ENCODE measurements at places on chromosomes 3 and 15. TPM values are rescaled to one million over a fixed set of nuclear protein-coding genes. Genes with fewer than 3 reads are reported as not detected.

Gene P2RY1
- total RNA-seq, result 0.28 TPM

Gene PARP15
- total RNA-seq, result not detected

Gene FILIP1L
- total RNA-seq, result 2.4 TPM

Gene TEX9
- total RNA-seq, result 6.3 TPM

Gene SLC6A1
- total RNA-seq, result not detected

Gene FBXO40
- total RNA-seq, result not detected

DNA sequence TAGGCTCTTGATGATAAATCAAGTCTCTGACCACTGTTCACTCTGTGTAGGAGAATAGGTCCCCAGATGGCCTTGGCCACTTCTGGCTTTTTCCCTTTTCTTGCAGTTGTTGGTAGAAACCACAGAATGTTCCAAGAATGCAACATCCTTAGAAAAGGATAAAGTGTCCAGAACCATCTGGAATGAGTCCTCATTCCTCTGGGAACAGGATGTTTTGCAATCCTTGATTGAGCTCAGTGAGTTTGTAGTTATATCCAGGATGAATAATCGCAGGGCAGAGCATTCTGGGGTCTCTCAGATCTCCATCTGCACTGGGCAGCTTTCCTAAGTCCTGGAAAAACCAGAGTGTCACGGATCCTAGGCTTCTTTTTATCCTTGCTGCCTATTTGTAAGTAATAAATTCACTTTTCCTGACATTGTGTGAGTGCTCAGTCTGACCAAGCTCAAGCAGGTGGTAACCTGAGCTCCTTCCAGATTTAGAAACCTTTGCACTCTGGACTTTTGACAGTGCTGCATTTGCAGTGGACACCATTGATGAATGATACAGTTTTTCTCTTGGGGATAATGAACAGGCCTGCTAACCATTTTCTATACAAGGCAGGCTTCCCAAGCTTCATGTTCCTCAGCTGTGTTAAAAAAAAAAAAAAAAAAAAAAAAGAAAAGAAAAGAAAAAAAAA is 1028.6 kb downstream of the OTOL1 start:
- H3K27me3 ChIP-seq, result no peaks in the 10 kb centered on the region
- peak; percentile 67 for DNase-seq
- no peaks in the 10 kb centered on the region for H3K4me1 ChIP-seq

GRCh38 chr15:82165948-82166376 is 96.6 kb downstream of the EFL1 start:
- H3K27ac ChIP-seq, result no peak overlapping the region
- no peak overlapping the region for H3K4me3 ChIP-seq
- peaks cover 20% of the 10 kb centered on the region for H3K36me3 ChIP-seq
- H3K4me1 ChIP-seq, result no peaks in the 10 kb centered on the region
- H3K27me3 ChIP-seq, result no peaks in the 10 kb centered on the region

DNA sequence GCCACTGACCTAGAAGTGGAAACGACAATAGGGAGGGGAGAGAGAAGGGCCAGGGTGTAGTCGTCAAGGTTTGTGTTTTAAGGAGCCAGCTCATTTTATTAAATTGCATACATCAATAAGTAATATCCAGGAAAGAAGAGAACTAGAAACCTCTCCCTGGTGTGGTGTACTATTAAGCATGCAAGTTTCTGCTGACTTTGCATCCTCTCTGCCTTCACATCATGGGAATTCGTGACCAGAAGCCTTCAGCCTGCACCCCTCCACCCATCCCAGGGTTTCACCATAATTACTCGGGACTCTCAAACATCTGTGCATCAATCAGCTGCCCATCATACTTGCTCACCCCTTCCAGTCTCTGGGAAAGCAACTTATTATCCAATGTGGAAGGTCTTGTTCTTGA is 70.9 kb upstream of the UBE3A start:
- H3K4me3 ChIP-seq, result no peak overlapping the region
- H3K36me3 ChIP-seq, result no peaks in the 10 kb centered on the region
- no peaks in the 10 kb centered on the region for H3K27me3 ChIP-seq
- H3K27ac ChIP-seq, result no peak overlapping the region
- H3K4me1 ChIP-seq, result no peaks in the 10 kb centered on the region

- H3K4me1 ChIP-seq, result no peaks in the 10 kb centered on the region
- no peak for DNase-seq
- H3K36me3 ChIP-seq, result no peaks in the 10 kb centered on the region
Measured at GRCh38 chr3:19877656-19878055, 56.4 kb downstream of the EFHB start.

GRCh38 chr3:158672215-158673176 is at the start of gene LXN:
Gene LXN (minus strand): TSS chr3:158672648. CDS start chr3:158672478, 170 bp downstream.
- peaks cover 33% of the 10 kb centered on the region for H3K36me3 ChIP-seq
- no peaks in the 10 kb centered on the region for H3K27me3 ChIP-seq
- peaks cover 16% of the 10 kb centered on the region for H3K4me1 ChIP-seq
- peak within 1 kb of the TSS; percentile 87 for H3K27ac ChIP-seq
- peak; percentile 92 for DNase-seq

DNA sequence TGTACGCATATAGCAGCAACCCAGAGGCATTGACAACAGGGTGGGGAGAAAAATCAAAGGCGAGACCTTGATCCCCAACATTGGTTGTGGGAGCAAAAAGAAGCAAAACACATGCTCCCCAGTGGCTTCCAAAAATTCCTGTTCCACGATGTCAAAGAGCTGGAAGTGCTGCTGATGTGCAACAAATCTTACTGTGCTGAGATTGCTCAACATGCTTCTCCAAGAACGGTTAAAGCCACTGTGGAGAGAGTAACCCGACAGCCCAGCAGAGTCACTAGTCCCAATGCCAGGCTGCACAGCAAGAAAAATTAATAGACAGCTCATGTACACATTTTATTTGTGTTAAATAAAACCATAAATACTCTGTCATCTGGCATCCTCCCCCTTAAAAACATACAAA is 179.9 kb upstream of the PFN2 start:
- no peaks in the 10 kb centered on the region for H3K36me3 ChIP-seq
- H3K27ac ChIP-seq, result no peak overlapping the region
- H3K27me3 ChIP-seq, result no peaks in the 10 kb centered on the region
- no peak for DNase-seq
- H3K4me3 ChIP-seq, result no peak overlapping the region

DNA sequence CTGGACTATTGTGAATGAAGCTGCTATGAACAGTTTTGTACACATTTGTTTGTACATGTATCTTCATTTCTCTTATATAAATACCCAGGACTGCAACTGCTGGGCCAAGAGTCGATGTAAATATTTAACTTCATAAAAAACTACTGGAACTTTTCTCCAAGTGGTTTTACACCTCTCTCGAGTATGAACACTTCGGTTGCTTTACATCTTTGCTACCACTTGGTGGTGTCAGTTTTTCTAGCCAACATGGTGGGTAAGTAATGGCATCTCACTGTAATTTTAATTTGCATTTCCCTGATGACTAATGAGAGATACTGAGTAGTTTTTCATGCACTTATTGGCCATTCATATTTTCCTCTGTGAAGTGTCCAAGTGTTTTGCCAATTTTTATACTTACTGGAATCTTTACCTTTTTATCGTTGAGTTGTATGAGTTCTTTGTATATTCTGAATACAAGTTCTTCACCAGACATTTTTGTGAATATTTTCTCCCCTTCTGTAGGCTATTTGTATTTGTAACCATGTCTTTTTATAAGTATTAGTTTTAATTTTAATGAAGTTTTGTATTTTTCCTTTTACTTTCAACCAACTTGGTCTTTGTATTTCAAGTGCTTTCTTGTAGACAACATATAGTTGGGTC is 44.4 kb downstream of the PCOLCE2 start:
- DNase-seq, result peak; percentile 72
- no peak overlapping the region for H3K4me3 ChIP-seq
- no peaks in the 10 kb centered on the region for H3K27me3 ChIP-seq
- no peaks in the 10 kb centered on the region for H3K4me1 ChIP-seq

- no peak for DNase-seq
- peaks cover 5% of the 10 kb centered on the region for H3K4me1 ChIP-seq
- no peaks in the 10 kb centered on the region for H3K27me3 ChIP-seq
Measured at GRCh38 chr3:41129731-41130130, 69.6 kb upstream of the CTNNB1 start.

DNA sequence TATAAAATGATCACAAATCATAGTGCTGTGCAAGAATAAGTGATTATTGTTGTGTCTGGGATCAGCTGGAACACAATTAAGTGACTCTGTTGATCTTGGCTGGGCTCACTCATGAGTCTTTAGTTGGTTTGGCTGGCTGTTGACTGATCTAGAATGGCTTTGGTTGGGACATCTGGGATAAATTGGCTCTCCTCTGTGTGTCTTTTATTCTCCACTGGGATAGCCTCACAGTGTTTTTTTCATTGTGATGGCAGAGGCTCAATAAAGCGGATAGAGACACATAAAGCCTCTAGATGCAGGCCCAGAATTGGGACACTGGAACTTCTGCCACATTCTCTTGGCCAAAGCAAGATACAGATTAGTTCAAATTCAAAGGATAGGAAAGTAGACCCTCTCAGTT is 735.6 kb downstream of the PDCD6IP start:
- DNase-seq, result no peak
- H3K36me3 ChIP-seq, result no peaks in the 10 kb centered on the region
- no peak overlapping the region for H3K4me3 ChIP-seq

DNA sequence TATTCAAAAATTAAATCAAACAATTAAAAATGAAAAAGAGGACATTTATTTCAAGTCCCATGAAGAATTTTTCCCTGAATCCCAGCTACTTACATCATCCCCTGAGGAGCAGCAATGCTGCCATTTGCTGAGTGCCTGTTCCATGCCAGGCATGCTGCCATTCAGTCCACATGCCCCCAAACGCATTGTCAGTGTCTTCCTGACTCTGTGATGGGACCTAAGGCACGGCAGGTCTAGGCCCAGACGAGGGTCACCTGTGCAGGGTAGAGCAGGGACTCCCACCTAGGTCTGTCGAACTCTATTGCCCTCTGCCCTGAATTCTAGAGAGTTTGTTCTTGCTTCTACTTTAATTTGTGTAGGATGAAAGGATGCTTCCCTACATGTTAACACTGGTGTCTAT is 7.0 kb downstream of the PSTPIP1 start:
- no peak overlapping the region for H3K4me3 ChIP-seq
- no peak overlapping the region for H3K27ac ChIP-seq
- peaks cover 11% of the 10 kb centered on the region for H3K27me3 ChIP-seq
- H3K4me1 ChIP-seq, result no peaks in the 10 kb centered on the region
- H3K36me3 ChIP-seq, result no peaks in the 10 kb centered on the region

- no peaks in the 10 kb centered on the region for H3K4me1 ChIP-seq
- H3K36me3 ChIP-seq, result no peaks in the 10 kb centered on the region
- no peak overlapping the region for H3K4me3 ChIP-seq
- no peaks in the 10 kb centered on the region for H3K27me3 ChIP-seq
Measured at GRCh38 chr15:98076021-98076816, 115.7 kb downstream of the ARRDC4 start.

DNA sequence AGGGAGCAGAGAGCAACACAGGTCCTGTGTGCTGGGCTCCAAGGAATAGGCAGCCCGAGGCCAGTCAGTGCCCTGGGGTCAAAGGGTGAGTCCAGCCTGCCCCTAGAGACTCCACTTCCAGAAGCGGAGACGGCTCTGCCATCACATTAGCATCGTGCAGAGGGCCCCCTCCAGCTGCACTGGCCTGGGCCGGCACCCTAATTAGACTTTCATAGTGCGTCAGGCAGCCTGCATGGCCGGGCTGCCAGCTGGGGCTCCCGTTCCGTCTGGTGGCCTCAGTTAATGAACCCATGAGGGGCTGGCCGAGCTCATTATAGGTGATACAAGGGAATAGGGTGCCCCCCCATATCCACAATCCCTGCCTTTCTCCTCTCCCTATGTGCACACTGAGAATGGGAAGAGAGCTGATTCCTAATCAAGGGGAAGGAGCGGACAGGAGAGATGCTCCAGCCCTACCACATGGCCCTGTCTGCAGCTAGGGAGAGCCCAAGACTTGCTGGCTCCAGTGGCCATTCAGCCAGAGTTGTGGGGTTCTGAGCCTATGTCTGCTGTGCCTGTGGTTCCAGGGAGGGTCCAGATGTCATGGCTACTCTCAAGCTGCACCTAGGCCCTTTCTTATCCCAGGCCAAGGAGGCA is 128.0 kb downstream of the SRGAP3 start:
- H3K4me1 ChIP-seq, result no peaks in the 10 kb centered on the region
- no peak overlapping the region for H3K4me3 ChIP-seq
- H3K27me3 ChIP-seq, result no peaks in the 10 kb centered on the region
- no peak overlapping the region for H3K27ac ChIP-seq
- H3K36me3 ChIP-seq, result peaks cover 26% of the 10 kb centered on the region

DNA sequence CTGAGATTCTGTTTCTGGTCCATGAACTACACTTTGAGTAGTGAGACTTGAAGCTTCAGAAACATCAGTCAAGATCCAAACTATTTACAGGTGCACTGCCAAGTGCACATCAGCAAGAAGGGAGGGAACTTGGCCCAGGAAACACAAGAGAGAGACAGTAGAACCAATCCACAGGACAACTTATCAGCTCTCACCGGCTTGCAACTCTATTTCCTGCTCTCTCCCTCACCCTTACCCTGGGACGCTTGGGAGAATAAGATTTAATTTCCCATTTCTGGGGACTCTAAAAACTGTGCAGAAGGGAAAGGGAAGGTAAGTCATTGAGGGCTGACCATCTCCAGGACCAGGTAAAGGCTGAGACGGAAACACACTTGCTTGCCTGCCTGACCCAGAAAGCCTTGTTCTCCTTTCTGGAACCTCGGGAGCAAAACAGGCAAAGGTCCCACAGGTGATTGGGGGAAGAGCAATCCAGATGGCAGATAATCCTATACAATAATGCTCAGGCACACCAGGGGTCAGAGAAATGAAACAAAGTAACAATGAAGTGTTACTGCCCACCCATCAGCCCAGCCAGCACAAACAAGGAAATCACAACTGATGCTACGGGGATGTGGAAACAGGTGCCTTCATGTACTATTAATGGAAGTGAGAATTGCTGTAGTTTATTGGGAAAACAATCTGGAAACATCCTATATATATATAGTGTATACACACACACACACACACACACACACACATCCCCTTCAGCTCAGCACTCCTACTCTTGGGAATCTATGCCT is 154.4 kb downstream of the XXYLT1 start:
- no peaks in the 10 kb centered on the region for H3K36me3 ChIP-seq
- no peak for DNase-seq
- H3K27me3 ChIP-seq, result no peaks in the 10 kb centered on the region

GRCh38 chr3:57227930-57228751 is 612 bp downstream of the APPL1 start:
- no peaks in the 10 kb centered on the region for H3K27me3 ChIP-seq
- peak; percentile 49 for DNase-seq
- peak overlapping the region; percentile 84 for H3K4me3 ChIP-seq
- peak overlapping the region; percentile 35 for H3K27ac ChIP-seq
- H3K36me3 ChIP-seq, result no peaks in the 10 kb centered on the region

DNA sequence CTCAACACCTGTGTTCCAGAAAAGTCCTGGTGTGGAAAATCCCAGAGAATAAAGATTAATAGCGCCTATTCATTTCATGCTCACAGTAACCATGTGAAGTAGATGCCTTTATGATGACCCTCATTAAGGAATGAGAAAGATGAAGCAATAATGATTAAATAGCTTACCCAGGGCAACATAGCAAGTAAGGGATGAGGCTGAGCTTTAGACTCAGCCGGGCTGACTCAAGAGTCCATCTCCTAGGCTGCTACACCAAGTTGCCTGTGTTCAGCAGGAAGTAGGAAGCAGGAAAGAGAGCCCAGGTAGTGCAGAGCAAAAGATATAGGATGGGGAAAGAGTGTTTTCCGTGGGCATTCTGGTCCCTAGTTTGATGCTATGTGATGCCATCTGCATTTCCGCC is 256.5 kb downstream of the CHL1 start:
- no peaks in the 10 kb centered on the region for H3K27me3 ChIP-seq
- H3K36me3 ChIP-seq, result no peaks in the 10 kb centered on the region
- DNase-seq, result no peak
- H3K27ac ChIP-seq, result no peak overlapping the region
- no peak overlapping the region for H3K4me3 ChIP-seq
- H3K4me1 ChIP-seq, result no peaks in the 10 kb centered on the region
